ENCODE measurements at places on chromosomes 7 and 10.

- no peak for DNase-seq
These were observed 9.1 kb upstream of the TMEM236 start for GRCh38 chr10:17742918-17743317.

GRCh38 chr7:55546814-55547213 is 25.5 kb downstream of the VOPP1 start:
- no peak for DNase-seq

- DNase-seq: no peak
These were observed 42.1 kb downstream of the EBF3 start for GRCh38 chr10:129921801-129922597.

GRCh38 chr7:17599733-17600339 is 301.4 kb downstream of the AHR start:
- DNase-seq: peak; percentile 12

DNA sequence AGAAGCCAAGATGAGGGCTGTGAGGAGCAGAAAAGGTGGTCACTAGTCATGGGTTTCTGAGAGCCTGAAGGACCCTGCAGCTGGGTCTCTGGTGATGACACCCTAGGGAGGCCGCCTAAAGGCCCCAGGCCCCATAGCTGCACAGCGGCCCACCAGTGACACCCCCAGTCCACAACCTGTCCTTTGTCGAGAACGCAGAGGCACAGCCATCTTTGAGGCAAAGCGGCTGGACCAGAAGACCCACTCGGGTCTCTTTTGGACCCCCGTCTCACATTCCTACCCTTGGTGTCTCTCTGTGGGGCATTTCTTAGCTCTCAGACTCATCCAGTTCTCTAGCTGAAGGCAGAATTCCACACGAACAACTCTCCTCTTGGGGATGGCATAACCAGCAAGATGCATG is 18.8 kb downstream of the JCAD start:
- no peak for DNase-seq

- no peak for DNase-seq
These were observed 202.3 kb upstream of the ZNF32 start for GRCh38 chr10:43851030-43851429.

- DNase-seq: no peak
These were observed 58.9 kb downstream of the SH2D4B start for GRCh38 chr10:80596391-80597257.

GRCh38 chr7:102061981-102062390 is 224.7 kb upstream of the SH2B2 start:
- DNase-seq: no peak

DNA sequence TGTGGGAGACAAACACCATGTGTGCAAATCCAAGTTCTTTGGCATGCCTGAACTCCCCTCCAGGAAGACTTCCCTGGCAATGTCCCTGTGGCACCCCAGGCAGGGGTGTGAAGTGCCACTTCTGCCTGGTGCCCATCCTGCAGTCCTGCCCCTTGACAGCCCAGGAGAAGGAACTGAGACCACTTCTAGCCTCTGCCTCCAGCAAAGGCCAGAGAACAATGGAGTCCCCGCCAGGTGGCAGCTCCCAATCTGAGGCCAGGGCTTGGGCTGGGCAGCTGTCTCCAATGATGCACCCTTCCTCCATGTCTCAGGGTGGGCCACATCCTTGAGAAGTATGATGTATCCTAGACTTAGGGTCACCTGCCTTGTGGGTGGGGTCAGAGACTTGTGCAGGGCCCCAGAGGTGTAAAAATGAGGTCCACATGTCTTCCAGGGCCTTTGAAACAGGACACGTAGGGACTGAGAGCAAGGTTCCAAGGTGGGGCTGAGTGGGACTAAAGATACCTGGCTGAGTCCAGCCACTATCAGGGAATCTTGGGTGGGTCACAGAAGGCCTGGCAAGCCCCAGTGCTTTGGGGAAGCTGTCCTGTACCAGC is 5.5 kb downstream of the FXYD4 start:
- no peak for DNase-seq

GRCh38 chr10:5014936-5015335 is 11.3 kb upstream of the AKR1C2 start:
- DNase-seq: no peak

DNA sequence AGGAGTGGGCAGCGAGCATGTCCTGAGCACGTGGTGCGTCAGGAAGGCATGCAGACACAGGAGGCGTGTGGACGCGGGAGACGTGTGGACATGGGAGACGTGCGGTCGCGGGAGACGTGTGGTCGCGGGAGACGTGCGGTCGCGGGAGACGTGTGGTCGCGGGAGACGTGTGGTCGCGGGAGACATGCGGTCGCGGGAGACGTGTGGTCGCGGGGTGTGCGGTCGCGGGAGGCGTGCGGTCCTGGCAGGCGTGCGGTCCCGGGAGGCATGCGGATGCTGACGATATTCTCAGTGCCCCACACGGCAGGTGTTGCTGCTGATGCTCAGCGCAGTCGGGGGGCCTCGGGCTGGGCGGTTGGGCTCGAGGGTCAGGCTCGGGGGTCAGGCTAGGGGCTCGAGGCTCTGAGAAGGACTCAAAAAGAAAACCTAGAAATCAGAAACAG is 94.2 kb downstream of the NKX6-2 start:
- no peak for DNase-seq

DNA sequence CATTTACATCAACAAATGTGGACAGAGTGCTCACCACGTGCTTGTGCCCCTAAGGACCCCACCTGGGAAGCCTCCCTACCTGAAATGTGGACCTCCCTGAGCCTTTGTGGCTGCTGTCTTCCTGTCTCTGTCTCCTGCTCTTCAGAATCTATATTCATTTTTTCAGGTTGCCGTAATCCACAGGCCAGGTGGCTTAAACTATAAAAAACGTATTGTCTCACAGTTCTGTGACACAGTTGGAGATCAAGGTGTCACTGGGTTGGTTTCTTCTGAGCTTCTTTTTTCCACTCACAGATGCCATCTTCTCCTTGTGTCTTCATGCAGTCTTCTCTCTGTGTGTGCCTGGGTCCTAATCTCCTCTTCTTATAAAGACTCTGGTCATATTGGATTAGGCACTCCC is 5.6 kb upstream of the VSTM4 start:
- no peak for DNase-seq

DNA sequence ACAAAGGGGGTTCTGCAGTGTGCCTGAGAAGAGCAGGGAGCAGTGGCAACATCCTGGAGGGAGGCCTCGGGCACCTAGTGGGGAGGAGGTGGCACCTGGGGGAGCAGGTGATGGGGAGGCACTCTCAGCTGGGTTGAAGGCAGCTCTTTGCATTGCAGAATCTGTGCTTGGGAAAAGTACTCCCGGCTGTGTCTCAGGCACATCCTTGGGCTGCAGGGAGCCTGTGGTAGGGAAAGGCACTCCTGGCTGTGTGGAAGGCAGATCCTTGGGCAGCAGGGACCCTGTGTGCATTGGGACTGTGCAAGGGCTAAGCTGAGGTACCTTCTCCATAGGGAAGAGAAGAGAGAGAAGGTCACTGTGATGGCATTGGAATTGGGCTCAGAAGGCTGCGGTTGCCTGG is 52.8 kb upstream of the ANTXRL start:
- DNase-seq: no peak

DNA sequence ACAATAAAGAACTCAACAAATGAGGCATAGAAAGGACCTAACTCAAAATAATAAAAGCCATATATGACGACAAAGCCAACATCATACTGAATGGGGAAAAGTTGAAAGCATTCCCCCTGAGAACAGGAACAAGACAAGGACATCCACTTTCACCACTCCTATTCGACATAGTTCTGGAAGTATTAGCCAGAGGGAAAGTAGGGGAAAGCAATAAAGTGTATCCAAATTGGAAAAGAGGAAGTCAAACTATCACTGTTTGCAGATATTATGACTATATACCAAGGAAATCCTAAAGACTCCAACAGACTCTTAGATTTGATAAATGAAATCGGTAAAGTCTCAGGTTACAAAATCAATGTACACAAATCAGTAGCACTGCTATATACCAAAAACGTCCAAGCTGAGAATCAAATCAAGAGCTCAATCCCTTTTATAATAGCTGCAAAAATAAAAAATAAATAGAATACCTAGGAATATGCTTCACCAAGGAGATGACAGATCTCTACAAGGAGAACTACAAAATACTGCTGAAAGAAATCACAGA is 4.8 kb downstream of the ANXA7 start:
- DNase-seq: no peak

- no peak for DNase-seq
These were observed 66.7 kb downstream of the CCDC3 start for GRCh38 chr10:12934777-12935176.

GRCh38 chr10:62651341-62651740 is 153.2 kb upstream of the ADO start:
- no peak for DNase-seq

- no peak for DNase-seq
These were observed 30.7 kb upstream of the STOX1 start for GRCh38 chr10:68796605-68797004.

GRCh38 chr10:3568392-3568791 is 216.6 kb downstream of the KLF6 start:
- no peak for DNase-seq

- no peak for DNase-seq
These were observed 38.7 kb downstream of the RAB18 start for GRCh38 chr10:27542812-27543211.

GRCh38 chr7:124101173-124101768 is 68.4 kb upstream of the TMEM229A start:
- no peak for DNase-seq

- DNase-seq: no peak
These were observed 128.0 kb downstream of the POU6F2 start for GRCh38 chr7:39105720-39106119.

All from NCI-H1436 treated with DMSO at 0.1 percent for 48 hours (cell line).